T-helper 2 cell treated with Interferon-gamma antibody and Interleukin-4, amounts not matched to agents 5 μg/mL and 100 μg/mL, for 36 hours (primary cell): ENCODE measurements at places on chromosomes 16 and 17.

GRCh38 chr17:45190503-45191255 lies 29.0 kb downstream of the HEXIM2 start:
- no peak for DNase-seq

GRCh38 chr16:28165598-28165997 lies 46.2 kb downstream of the XPO6 start:
- DNase-seq = no peak

DNA sequence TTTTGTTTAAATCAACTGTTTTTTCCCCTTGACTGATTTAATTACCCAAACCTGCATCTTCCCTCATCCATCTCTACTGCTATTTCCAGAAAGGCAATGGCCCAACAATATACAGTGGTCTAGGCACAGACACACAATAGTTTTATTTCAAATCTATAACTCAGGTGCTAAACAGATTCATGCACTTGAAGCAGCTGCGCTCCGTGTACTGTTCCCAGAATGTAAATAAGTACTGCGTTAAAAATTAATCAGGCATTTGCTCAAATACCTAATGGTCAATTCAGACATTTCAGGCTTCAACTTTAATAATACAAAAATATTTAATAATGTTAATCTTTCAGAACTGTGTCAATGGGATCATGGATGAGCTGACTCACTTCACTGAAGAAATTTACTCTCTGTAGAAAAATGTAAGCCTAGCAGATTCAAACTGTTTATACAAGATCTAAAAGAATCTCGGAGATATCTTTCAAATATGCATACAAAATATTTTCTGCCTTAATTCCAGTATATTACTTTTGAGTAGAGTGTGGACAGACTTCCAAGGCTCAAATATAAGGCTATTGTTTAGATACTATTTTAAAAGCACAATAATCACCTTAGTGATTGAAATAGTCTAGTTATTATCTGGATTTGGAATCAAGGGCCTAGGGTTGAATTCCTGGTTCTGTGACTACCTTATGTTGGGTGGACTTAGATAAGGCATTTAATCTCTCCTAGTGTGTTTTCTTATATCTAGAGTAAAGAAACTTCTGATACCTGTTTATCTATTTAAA lies 97.4 kb upstream of the PSMD7 start:
- no peak for DNase-seq

DNA sequence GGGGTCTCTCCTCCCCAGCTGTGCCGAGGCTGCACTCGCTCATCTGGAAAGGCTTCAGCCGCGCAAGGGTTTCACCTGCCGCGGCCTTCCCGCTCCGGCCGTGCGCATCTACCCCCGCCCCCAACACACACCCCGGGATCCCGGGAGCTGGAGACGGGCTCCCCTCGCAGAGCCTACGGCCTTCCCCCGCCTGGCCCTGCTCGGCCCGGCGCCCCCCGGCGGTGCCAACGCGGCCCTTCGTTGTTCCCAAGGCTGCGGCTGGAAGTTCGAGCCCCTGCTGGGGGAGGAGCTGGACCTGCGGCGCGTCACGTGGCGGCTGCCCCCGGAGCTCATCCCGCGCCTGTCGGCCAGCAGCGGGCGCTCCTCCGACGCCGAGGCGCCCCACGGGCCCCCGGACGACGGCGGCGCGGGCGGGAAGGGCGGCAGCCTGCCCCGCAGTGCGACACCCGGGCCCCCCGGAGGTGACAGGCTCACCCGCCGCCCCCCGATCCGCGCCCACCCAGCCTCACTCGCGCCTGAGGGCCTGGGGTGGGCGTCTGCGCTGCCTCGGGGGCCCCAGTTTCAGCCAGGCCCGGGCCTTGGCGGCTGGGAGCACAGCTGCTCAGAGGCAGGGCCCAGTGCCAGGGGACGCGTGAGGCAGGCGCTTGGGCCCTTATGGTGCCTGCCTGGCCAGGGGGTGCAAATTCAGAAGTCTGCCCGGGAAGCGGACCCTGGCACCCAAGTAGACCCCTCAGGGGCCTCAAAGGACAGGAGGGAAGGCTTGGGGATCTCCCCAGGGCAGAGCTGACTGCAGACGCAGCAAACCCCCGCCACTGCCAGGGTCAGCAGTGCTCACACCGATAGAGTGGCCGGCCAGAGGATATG lies 11.2 kb downstream of the GALK1 start:
- peak; percentile 75 for DNase-seq

GRCh38 chr17:39695089-39695474 lies 4.8 kb upstream of the ERBB2 start:
- DNase-seq = no peak

DNA sequence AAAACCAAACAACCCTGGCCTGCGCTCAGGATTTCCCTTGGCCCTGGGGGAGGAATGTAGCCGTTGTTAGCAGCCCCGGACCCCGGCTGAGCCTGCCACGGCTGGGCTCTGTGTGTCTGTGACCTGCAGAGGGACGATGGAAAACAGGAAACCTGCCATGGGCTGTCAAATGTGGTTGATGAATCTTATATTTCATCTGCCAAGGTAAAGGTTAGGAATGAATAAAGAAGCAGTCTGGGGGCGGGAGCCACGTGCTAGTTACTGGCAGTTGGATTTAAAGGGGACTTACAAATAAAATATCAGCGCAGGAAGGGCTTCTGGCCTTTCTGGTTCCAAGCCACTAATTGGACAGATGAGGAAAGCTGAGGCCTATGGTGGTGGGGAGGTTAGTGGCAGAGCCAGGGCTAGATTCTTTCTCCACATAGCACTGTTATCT lies at the start of gene KRT23:
KRT23 (minus strand) TSS at position 263 of the 436 bp plus-strand sequence. CDS start 1,043 bp downstream, outside the sequence.
- DNase-seq = no peak
